ENCODE measurements at places on chromosomes 3 and 15.
A peak's percentile ranks its signal among the peaks of the same experiment; 100 is the strongest.

- DNase-seq, result no peak
Observed at GRCh38 chr3:119375106-119375505, 80.9 kb downstream of the ARHGAP31 start.

DNA sequence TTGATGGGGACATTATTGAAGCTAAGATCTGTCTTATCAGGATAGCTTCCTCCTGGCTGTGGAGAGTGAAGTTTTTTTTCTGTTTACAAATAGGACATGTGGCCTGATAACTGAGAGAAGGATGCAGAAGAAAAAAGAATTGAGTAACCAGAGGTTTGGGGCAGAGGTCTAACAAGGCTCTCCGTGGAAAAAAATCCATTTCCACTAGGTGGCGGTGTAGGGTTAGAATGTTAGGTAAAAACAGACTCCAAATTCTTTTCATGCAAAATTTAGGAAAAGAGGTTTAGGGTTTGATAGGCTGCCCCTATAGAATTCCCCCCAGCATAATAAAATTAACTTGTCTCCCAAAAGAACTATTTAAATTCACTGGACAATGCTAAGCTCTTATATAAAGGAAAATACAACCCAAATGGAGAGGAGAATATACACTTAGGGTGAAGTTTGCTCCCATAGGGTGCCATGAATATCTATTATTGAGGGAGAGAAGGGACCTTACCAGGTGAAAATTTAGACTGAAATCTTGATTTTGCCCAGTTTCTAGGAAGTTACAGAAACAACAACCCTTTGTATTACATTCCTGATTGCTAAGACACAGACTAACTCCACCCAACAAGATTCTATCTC lies 1560.4 kb downstream of the OTOL1 start:
- DNase-seq, result peak; percentile 19

DNA sequence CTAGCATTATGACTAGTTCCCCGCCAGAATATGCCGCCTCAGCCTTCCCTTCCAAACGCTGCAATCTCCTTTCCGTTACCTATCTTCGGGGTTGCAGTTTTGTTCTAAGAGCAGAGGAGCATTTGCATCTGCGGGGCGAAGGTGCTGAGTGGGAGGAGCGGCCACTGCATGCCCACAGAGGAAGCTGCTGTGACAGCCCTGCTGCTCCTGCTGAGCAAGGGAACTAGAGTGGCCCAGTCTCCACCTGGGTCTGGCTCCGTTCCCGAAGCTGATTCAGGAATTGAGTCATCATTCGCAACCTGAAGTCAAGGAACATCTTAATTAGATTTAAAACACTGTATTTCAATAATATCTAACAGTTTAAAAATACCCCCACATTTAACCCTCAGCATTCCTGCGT lies 98.2 kb upstream of the TJP1 start:
- DNase-seq, result no peak

- no peak for DNase-seq
Observed at GRCh38 chr3:60160822-60161748, 1090.2 kb downstream of the FHIT start.

DNA sequence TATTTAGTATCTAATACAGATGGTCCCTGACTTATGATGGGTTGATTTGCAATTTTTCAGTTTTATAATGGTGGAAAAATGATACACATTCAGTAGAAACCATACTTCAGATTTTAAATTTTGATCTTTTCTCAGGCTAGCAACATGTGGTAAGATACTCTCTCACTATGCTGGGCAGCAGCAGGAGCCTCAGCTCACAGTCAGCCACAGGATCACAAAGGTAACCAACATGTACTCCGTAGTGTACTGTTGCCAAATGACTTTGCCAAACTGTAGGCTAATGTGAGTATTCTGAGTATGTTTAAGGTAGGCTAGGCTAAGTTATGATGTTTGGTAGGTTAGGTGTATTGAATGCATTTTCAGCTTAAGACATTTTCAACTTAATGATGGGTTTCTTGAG lies 498.6 kb upstream of the DPPA4 start:
- no peak for DNase-seq

DNA sequence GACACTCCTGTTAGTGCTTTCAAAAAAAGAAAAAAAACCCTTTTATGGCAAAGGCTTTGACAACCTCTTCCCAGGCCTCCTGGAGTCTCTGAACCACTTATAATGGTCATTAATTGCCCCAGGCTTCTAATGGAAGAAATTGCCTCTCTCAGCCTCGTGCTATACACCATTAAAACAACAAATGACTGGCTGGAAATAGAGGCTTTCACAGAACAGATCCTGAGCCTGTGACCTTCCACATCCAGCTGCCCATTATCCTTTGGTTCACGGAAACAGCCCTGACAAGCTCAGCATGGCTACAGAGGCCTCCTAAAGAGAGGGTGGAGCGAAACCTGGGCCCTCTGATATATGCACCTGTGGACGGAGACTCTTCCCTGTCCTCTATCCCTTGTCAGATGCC lies 26.8 kb upstream of the MKRN3 start:
- no peak for DNase-seq

GRCh38 chr15:68646156-68646555 lies 67.4 kb downstream of the CORO2B start:
- DNase-seq, result no peak
